ENCODE measurements at places on chromosomes 1 and 21.

- DNase-seq, result no peak
These were observed 13.1 kb downstream of the CDCP2 start for GRCh38 chr1:54139711-54140110.

DNA sequence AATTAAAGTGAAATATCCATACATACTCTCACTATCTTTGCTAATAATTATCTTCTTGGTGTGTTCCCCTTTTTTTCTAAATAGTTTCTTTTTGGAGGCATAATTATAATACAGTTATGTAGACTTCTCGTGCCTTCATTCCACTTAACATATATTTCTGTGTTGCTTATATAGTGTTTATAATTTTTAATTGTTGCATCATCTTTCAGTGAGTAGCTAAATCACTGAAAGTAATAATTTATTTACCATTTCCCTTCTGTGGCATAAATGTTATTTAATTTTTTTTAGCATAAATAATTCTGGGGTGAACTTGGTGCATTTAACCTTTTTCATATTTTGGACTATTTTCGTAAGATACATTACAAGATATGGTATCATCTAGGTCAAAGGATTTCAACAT lies 38.3 kb downstream of the SMAP2 start:
- no peak for DNase-seq

DNA sequence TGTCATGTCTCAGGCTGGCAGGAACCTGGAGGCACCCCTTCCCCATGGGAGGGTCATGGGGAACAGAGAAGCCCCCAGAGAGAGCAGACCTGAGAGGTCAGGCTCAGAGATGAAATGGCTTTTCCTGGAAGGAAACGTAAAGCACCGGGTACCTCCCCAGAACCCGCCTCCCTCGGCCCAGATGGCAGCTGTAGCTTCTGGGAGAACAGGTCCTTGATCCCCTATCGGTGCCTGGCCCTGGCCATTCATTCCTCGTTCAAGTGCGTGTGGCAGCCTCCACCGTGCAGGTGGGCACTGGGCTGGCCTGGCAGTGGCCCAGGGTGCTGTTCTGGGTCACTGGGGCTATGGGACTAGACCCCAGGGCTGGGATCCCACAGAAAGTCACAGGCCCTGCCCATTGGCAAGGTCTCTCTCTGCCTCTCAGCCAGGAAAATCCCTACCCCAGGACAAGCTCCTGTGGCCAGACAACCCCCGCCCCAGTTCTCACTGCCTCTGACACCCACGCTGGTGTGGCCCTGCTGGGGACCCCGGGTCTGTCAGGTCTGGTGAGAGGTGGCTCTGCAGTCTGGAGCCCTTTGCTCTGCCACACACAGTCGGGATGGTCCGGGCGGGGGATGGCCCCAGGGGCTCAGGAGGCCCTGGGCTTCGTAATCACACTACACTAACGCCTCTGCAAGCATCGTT lies 183.2 kb upstream of the VAMP3 start:
- DNase-seq, result no peak

DNA sequence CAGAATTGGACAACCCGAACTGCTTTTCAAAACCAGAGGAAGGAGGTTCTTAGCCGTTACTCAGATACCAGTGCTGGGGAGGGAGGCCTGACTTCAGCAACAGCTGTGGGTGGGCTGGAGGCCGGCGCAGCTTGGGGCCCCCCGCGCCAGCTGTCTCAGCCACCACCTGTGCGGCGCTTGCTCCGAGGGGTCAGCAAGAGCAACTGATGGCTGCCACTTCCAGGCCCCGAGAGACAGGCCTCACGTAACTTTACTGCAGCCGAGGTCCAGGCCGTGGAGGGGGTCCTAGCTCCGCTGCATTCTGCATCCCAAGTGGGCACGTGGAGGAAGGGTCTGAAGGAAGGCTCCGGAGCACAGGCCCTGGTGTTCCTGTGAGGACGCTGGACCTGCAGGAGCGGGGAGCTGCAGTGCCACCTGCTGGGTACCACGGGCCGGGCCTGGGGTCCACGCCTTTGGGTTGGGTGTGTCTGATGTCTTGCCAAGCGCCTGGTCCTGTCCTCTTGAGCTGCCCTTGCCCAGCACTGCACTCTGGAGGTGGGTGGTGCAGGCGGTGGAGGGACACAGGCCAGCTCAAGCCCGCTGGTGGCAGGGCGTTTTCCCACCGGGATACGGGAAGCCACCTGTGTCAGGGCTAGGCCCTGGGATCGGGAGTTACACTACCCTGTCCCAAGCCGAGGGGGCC lies 9.8 kb downstream of the THAP3 start:
- DNase-seq, result no peak

GRCh38 chr21:29638761-29639327 lies 301.0 kb downstream of the GRIK1 start:
- DNase-seq, result no peak
